ENCODE measurements at places on chromosomes 6 and 20. TPM values are rescaled to one million over a fixed set of nuclear protein-coding genes. Genes with fewer than 3 reads are reported as not detected.

Gene PHACTR2
- 18.5 TPM for total RNA-seq

Gene WFDC10A
- not detected for total RNA-seq

Gene BTNL2
- total RNA-seq, result not detected

Gene GRM1
- total RNA-seq, result not detected

Gene NR2E1
- total RNA-seq, result not detected

Gene LIME1
- 6.7 TPM for total RNA-seq

Gene FUT9
- not detected for total RNA-seq

Gene UNC93A
- total RNA-seq, result not detected

Gene ENPP5
- 1.0 TPM for total RNA-seq

Gene XKR7
- not detected for total RNA-seq

Gene MAPK13
- total RNA-seq, result 7.6 TPM
